Sigmoid colon (tissue), 7 donors: ENCODE measurements at places on chromosomes 2 and 18.

DNA sequence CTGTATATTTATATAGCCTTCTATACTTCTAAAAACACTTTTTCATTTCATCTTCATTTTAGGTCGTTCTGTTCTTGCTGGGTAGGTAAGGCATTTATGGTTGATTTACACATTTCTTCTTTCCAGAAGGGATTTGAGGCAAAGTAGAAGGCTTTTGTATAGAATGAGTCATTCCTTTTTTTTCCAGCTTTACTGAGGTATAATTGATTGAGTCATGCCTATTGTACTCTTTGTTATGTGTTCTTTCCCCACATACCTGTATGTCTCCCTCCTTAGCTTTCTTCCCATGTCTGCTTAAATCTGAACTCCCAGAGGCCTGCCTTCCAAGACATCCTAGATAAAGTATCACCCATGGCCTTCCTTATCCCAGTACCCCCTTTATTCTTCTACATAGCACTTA is 4.8 kb upstream of the CDC42EP3 start:
- DNase-seq, result no peak

DNA sequence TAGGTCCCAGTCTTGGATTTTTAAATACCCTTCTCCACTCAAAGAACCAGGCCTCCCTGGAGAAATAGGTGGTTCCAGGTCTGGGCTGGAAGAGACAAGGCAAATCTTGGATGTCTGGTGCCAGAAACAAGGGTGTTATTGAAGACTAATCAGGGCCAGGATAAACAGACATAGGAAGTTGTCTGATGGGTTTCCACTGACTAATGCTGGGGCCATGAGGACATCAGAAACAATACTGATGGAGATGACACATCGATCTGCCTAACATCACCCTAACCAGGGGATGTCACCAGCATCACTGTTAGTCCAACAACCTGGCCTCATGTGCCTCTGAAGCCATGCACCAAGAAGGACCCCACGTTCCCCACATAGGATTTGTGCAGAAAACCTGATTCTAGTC is 42.5 kb upstream of the GLI2 start:
- DNase-seq, result no peak

GRCh38 chr18:12313530-12314245 is 5.6 kb downstream of the TUBB6 start:
- DNase-seq, result peak; percentile 62

GRCh38 chr2:15704788-15705115 is 113.1 kb downstream of the DDX1 start:
- DNase-seq, result no peak

- no peak for DNase-seq
Observed at GRCh38 chr2:228426502-228427216, 245.2 kb upstream of the SPHKAP start.

- DNase-seq, result no peak
Observed at GRCh38 chr2:166784296-166784946, 103.9 kb upstream of the XIRP2 start.

DNA sequence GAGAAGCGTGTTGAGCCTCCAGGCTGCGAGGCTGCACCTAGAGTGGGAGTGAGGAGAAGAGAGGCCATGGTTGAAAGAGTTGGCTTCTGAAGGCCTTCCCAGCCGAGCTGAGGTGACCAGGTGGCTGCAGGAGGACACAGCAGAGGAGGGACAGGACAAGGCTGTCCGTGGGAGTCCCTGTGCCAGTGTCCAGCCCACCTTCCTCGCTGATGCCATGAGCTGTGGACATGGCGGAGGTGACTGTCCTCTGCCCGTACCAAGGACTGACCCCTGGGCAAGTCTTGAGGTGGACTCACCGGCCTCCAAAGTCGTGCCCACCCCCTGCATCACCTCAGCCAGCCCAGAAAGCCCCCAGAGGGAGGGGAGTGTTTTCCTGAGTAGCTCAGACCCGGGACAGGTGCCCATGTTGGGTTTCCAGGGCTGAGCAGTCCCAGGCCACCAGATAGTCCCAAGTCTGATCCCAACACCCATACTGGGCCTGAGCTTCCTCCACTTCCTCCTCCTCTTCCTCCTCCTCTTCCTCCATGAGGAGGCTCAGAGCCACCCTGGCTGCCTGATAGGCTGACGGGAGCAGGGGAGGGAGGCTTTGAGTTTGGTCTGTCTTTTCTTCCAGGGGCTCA is 43.0 kb upstream of the FOSL2 start:
- DNase-seq, result peak; percentile 55

GRCh38 chr2:76050196-76050595 is 339.5 kb upstream of the GCFC2 start:
- DNase-seq, result no peak
